Fibroblast of skin of right biceps (primary cell): ENCODE measurements at places on chromosomes 3 and 15.

DNA sequence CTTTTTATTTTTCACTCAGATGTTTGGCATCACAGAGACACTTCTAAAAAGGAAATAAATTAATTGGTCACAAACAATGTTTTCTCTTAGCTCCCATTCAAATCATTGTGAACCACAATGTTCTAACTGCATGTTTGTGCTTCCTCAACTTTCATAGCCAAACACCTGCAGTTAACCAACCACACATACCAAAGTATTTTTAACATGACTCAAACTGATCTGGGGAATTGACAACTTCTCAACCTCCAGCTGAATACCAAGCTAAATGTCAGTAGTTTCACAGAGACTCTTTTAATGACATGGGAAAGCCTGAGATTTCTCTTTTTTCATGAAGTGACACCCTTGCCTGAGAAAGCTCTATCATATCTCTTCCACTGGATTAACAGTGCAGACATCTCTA lies 217.9 kb upstream of the MME start:
- DNase-seq: peak; percentile 70

- no peak for DNase-seq
Measured at GRCh38 chr3:30343861-30344260, 262.5 kb upstream of the TGFBR2 start.

GRCh38 chr15:86263230-86263629 lies 183.6 kb downstream of the AGBL1 start:
- no peak for DNase-seq

GRCh38 chr3:161316006-161316689 lies 55.2 kb downstream of the SPTSSB start:
- peak; percentile 14 for DNase-seq

DNA sequence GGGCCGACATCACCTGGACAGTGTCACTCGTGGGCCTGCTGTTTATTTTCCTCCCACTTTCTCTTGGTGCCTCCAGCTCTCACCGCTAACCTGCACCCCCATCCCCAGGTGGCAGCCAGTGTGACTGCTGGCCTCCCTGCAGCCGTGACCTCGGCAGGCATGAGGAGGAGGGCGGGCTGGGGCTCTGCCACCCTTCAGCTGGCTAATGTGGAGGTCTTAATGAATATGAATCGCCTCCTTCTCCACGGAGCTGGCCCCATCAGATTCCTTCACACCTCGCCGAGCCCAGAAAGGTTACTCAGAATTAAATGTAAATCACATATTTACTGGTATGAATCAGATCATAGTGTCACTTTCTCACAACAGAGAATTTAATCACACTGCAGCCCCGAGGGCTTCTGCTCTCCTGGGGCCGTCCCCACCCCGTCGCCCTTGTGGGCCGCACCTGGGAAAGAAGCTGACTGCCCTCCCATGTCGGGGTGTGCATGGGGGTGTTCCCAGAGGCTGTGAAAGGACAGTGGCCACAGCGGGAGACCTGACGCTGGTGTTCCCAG lies 171.1 kb upstream of the TLE3 start:
- DNase-seq: peak; percentile 40

- no peak for DNase-seq
Measured at GRCh38 chr3:85148036-85148435, 189.2 kb downstream of the CADM2 start.

GRCh38 chr3:189568961-189569360 lies 62.2 kb upstream of the TP63 start:
- DNase-seq: no peak

DNA sequence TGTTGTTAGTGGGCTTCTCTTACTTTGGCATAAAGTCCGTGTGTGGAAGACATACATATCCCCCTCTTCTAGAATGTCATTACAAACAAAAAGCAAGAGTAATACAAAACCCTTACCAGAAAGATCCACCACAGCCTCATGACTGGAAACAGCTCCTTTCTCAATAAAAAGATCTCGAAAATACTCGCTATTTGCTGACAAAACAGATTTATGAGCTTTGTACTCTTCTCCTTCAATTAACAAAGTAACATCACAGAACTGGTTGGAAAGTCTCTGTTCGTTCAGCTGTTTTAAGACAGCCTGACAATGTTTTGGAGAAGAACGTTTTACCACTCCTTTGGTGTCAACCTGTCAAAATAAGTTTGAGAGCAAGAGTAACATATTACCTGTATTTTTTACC lies 5.9 kb downstream of the ZBTB11 start:
- DNase-seq: no peak

GRCh38 chr3:29280404-29281093 lies at the start of gene RBMS3:
Gene RBMS3, plus strand, starts transcription at chr3:29281071.
- peak; percentile 98 for DNase-seq

DNA sequence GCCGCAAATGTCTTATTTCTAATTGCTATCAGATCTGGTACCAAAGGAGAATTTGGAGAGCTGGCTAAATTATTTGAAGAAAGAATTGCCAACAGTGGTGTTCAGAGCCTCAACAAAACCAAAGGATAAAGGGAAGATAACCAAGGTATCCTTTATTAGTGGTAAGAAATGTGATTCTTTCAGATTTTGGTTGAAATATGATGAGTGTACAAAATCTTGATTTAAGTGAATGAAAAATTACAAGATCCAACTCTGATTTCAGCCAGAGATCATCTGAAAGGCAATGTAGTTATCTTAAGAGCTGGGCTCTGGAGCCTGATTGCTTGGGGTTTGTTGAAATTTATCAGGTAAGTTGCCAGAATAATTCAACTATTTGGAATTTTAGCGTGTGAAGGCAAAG lies 4.7 kb downstream of the GNL3 start:
- DNase-seq: no peak

DNA sequence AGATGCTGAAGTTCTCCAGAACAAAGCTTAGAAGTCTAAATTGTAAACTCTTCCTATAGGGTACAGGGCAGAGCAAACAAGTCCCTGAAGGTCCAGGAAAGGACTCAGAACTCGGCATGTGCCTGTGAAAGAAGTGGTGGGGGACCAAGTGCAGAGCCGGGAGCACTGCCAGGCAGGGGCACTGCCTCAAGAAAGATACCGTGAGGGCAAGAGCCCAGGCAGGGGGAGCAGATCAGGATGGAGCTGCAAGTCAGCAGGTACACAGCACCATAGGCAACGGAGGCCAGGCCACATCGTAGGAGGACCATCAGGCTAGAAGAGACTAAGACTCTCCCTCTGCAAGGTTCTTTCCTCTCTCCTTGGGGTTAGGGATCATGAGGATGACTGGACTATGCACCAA lies 191.6 kb downstream of the OSBPL10 start:
- no peak for DNase-seq

GRCh38 chr3:33006081-33006480 lies 54.6 kb downstream of the CCR4 start:
- no peak for DNase-seq

DNA sequence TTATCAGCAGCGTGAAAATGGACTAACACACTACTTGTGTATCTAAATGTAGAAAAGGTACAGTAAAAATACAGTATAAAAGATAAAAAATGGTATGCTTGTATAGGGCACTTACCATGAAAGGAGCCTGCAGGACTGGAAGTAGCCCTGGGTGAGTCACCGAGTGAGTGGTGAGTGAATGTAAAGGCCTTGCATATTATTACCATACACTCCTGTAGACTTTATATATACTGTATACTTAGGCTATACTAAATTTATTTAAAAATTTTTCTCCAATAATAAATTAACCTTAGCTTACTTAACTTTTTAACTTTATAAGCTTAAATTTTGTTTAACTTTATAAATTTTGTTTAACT lies 67.2 kb upstream of the TSPAN3 start:
- peak; percentile 62 for DNase-seq

- no peak for DNase-seq
Measured at GRCh38 chr15:72369964-72370363, 5.8 kb downstream of the HEXA start.

- no peak for DNase-seq
Measured at GRCh38 chr3:42491881-42492507, 10.4 kb upstream of the VIPR1 start.

- DNase-seq: peak; percentile 78
Measured at GRCh38 chr15:62920682-62921502, 121.7 kb upstream of the TPM1 start.

- no peak for DNase-seq
Measured at GRCh38 chr15:50112488-50113186, 6.4 kb downstream of the ATP8B4 start.

- peak; percentile 71 for DNase-seq
Measured at GRCh38 chr15:80844011-80844732, 65.0 kb downstream of the CEMIP start.

GRCh38 chr3:4355401-4356219 lies 52.4 kb downstream of the SETMAR start:
- no peak for DNase-seq

GRCh38 chr3:66224220-66224619 lies 3.4 kb downstream of the SLC25A26 start:
- no peak for DNase-seq

DNA sequence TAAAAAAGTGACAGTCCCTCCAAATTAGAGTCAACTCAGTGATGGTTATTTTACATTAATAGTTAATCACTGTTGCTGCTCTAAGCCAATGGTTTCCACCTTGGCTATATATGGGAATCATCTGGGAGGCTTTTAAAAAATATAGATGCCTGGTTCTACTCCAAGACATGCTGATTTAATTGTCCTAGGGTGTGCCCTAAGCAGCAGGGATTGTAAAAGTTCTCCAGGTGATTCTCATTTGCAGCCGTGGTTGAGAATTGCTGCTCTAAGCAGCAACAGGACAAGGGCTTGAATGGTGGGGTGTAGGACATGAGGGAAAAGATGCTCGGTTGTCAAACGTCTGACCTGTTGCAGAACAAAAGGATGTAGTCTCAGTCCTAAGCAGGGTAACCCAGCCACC lies 405.1 kb upstream of the MCTP2 start:
- DNase-seq: no peak

DNA sequence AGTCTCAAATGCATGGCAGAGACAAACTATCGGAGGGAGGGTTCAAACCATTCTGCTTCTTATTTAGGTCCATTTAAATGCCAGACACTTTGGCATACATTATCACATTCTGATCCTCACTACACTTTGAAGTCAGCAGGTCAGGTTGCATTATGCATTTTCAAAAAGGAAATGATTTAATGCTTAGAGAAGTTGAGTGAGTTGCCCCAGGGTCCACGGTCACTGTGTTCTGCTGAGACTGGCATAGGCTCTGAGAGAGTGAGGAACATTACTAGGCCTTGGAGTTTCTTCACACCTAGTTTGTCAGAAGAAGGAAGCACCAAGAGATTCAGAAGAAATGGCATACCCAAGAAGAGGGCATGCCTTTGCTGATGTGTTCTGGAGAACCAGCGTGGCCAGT lies 46.3 kb upstream of the ACAN start:
- no peak for DNase-seq

DNA sequence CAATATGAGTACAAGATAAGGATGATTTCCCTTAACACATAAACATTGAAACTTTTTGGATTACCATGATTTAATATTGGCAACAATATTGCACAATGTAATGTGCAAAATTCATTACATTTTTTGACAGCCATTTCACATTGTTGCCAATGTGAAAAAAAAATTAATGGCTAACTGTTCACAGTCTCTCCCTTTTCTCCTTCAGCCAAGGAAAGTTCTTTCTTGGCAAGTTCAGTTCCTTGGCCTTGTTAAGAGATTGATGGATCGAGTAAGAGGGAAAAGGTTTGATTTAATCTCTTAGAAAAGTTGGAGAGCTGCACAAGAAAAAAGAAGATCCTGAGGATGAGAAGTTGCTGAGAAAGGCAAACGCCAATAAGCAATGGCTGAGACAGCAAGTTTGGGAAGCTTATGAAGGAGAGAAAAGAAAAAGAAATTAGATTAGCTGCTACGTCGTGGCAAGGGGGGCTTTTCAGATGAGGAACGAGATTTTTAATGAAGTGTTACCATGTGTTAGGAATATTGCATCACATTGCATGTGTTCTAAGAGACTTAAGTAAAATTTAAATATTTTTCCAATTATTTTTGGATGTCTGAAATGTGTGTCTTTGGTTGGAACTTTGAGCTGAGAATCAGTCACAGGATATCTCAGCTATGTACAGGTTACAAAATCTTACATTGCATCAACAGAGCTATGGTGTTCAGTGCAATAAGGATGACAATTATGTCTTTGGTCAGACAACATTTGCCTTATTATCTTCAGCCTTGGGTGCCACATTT lies 61.4 kb upstream of the ZNF280D start:
- DNase-seq: peak; percentile 71

GRCh38 chr3:42988566-42988965 lies 9.5 kb downstream of the GASK1A start:
- DNase-seq: no peak

DNA sequence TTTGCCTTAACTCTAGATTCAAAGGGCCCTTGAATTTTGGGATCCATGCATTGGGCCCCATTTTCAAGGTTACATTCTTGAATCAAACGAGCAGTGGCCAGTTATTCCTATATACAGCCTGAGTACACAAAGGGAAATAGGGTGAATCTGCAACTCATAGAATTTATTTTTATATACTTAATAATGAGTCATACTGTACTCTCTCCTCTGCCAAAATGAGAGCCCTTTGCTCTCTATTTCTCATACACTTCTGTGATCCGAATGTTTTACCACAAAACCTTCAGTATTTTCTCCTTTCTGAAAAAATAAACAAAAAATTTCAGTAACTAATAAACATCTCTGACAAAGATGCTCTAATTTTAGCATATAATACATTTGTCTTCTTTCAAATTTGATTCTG lies 116.7 kb downstream of the SERPINI1 start:
- DNase-seq: no peak

DNA sequence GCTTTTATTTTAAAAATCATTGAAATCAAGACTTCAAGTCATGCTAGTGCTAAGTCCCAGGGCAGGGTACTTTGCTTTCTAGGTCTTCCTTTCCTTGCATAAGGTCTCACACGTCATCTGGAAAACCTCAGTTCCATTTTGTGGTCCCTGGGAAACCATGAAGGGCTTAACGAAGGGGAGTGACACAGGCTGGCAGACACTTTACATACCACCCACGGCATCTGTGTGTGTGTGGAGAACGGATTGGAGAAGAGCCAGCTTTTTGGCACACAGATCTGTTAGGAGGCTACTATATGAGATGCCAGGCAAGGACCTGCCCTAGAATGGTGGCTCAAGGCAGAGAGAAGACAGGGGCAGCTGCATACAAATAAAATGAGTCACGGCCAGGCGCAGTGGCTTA lies 107.5 kb upstream of the NSMCE3 start:
- peak; percentile 11 for DNase-seq
